RCC 7860 (cell line): ENCODE measurements at places on chromosomes 11 and 22.

DNA sequence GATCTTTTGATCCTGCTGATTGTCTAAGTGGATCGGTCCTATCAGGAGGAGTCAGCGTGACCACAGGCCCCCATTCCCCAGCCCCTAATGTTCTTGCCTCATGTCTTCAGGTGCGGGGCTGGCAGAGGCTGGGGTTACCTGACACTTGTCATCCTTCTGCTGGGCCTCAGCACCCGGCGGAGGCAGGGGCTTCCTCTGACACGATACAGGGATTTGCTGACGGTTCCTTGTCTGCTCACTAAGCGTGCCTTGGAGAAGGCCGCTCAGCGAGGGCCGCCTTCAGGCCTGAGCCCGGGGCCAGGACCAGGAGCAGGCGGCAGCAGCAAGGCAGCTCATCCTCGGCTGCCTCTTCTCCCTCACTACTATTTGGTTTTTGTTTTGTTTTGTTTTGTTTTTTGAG is 45.7 kb upstream of the KCNQ1OT1 start:
- DNase-seq: no peak

DNA sequence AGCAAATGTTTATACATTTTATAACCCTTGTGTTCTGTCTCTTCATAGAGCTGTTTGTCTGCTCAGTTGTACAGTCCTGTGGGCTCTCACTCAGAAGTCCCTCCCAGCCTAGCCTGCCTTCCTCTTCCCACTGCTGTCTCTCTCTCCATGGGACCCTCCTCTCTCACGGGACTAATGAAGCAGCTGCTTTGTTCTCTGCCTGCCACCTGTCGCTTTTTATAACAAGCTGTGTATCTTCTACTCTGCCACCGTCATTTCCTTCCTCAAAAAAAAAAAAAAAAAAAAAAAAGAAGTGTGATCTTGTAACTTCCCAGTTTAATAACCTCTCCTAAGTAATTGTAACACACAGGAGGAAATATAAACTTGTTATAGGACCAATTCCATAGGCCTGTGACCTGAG is 92.2 kb upstream of the ALKBH3 start:
- no peak for DNase-seq

- DNase-seq: peak; percentile 7
Measured at GRCh38 chr22:22691716-22692701, 47.6 kb downstream of the GGTLC2 start.

DNA sequence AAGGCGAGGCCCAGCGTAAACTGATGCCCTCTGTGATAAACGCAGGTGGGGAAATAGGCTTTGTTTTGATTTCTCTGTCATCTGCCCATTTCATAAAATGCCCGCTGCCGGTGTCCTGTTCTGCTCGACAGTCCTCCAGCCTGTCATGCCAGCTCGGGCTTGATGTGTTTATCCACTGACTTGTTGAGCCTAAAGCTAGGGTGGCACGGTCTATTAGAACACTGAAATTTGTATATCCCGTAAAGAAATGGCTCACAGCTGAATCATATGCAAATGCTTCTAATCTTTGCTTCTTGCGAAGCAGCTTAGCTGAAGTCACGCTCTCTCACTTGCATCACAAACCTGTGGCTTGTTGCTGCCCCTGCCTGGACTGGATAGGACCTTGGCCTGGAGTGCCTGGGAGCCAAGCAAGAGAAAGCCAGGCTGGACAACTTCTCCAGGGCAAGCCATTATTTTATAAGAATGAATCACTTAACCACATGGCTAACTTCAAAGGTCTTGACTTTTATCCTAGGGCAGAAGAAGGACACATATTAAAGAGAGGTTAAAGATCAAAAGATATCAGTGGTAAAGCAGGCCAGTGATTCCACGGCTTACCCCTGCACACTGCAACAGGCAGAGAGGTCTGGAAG is 33.1 kb downstream of the EHF start:
- DNase-seq: peak; percentile 98

DNA sequence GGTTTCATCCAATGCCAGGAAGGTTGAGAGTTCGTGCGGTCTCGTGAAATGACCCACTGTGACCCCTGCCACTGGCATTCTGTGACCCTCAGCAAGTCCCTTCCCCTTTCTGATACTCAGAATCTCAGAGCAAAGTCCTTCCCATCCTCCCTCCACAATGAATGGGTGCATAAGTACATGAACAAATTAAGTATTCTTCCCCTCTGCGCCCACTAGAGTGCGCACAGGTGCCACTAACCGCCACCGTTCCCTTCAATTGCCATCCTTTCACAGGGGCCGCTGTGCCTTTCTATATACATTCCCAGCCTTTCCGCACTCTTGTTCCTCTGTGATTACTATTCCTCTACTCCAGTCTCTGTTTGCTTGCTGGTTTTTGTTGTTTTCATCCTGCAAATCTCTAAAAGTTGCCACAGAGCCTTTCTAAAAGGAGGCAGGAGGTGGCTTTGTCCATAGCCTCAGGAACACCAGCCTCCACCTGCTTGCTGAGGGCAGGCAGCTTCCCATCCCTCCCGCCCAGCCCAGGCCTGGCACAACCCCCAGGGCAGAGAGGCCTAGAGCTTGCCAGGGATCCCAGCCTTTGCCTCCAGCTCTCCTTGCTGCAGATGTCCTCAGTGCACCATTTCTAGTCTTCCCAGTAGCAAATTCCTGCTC is 6.7 kb upstream of the AP1B1 start:
- DNase-seq: peak; percentile 57

- DNase-seq: no peak
Measured at GRCh38 chr11:31825838-31826484, 14.8 kb upstream of the PAX6 start.
